ENCODE measurements at places on chromosomes 5 and 9.
A peak's percentile ranks its signal among the peaks of the same experiment; 100 is the strongest.

GRCh38 chr5:131528682-131529081 is 106.3 kb downstream of the RAPGEF6 start:
- no peak for DNase-seq

- DNase-seq: peak; percentile 56
Observed at GRCh38 chr5:180640861-180641565, 8.4 kb downstream of the FLT4 start.

DNA sequence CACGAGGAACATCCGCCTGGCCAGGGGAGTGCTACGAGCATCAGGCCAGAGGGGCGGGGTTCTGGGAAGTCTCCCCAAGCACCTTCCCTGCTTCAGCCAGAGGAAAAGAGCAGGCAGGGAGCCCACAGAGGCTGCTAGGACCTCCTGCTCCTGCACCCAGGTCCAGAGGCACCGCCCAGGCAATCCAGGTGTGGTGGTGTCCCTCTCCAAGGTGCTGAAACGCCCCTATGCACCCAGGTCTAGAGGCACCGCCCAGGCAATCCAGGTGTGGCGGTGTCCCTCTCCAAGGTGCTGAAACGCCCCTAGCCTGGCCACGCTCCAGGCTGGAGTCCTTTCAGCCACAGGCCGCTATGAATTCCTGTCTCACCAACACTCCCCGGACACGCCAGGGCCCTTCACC is 10.7 kb upstream of the UBAC1 start:
- peak; percentile 79 for DNase-seq

DNA sequence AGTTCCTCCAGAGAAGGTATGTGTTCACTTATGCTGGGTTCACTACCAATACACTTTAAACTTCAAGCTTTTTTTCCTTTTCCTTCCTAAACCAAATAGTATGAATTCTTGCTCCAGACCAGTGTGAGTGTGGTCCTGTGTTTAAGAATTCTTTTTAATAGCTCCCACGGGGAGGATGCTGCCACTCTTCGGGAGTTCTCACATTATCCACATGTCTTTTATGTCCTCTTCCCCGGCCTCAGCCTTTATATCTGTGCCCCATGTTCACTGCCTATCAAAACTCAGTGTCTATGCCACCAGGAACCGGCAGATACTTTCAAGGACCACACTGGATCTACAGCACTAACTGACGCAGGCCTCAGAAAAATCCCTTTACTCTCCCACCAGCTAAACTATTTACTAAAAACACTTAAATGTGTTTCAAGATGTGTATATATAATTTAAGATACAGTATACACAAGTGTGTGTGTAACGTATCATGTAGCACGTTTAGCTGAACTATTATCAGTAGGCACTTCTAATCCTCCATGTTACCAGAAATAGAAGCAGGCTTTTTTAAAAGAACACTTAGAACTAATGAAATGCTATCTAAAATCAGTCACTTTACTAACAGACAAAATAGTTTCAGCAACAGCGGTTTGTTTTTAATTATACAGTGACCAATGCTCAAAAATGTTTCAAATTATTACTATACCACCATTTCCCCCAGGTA is 88.0 kb downstream of the PLPP1 start:
- DNase-seq: no peak

DNA sequence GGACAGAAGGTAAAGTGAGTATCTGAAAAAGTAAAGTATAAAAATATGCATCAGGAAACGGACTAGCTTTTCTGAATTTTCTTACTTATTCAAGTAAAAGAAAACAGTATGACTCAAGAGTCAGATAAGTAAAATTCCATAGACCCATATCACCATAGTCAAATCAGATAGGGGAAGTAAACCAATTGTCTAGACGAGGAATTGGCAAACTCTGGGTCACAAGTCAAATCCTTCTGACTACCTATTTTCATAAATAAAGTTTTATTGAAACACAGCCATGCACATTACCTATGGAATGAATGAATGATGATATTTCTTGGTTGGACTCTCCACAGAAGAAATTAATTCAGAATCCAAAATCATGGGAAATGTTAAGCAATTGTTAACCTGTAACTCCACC is 59.1 kb upstream of the TMC1 start:
- no peak for DNase-seq

DNA sequence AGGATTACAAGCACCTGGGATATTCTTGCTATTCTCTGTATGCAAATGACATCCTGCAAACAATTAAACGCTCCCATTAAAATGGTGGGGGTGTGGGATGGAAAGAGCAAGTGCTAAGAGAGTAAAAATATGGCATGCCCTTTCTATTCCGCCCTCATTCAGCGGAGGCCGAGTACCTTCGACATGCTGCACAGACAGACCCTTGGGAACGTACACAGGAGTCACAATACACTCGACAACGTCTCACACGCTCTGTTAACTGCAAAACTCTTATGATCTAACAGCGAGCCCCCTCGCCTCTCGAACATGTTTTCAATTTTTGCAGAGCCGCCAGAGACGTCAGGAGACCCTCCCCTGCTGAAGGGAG is 322.2 kb downstream of the CEMIP2 start:
- DNase-seq: no peak

DNA sequence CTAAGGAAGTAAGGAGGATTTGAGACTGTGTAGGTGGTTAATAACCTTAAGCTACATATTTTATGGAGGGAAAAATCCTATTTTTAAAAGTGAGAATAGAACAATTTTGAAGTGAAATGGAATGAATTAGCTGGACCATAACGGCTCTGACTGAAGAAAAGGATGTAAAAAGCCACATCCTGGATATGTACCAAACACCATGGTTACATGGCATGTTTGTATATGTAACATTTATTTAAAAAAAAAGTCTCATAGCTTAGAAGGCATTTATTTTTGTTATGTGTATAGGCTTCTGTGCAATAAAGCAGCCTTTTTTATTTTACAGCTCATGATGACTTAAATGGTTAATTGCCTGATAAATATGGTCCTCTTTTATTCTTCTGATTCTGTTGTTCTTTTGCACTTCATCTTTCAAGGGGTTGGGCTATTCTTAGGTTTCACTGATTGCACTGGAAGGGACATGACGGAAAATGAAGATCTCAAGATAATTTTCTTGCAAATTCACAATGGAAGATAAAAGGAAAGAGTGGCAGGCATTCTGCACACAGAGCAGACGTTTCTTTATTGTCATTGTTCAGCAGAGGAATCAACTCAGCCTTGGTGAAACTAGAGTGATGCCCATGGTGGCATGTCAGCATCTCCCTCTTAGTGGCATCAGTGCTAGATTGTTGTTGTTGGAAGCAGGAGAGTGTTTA is 63.1 kb downstream of the DOCK8 start:
- DNase-seq: no peak

DNA sequence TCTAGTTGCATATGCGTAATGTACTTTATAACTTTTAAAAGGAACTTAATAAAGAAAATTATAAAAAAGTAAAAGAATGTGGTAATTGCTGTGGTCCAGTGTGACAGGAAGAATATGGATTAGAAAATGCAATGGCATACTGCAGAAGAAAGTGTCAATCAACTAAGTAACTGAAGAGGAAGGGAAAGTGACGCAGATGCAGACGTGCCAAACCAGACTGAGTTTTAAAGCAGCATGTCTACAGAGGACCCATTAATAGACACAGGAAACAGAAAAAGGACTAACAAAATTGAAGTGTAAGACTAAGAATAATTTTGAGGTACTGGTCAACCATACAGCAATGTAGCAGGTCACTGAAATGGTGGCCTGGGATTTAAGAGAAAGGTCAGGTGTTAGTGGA is 73.3 kb downstream of the DPYSL3 start:
- no peak for DNase-seq

DNA sequence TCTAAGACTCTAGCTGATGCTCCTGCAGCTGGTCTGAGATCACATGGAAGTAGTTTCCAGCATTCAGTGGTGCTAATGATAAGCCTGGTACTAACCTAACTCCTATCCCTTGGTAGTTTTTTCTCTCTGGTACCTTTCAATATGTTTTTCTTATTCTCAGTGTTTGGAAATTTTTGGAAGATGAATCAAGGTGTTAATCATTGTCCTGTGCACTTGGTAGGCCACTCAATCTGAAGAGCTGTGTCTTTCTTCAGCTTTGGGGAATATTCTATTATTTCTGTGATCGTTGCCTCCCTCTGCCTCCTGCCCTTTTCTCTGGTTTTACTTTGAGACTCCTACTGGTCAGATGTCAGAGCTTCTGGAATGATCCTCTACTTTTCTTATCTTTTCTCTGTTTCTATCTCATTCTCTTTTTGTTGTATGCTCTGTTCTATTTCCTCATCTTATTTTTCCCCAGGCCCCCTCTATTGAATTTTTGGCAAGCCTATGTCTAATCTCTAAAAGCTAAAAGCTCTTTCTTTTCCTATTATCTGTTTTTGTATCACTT is 136.8 kb downstream of the APBA1 start:
- DNase-seq: no peak

DNA sequence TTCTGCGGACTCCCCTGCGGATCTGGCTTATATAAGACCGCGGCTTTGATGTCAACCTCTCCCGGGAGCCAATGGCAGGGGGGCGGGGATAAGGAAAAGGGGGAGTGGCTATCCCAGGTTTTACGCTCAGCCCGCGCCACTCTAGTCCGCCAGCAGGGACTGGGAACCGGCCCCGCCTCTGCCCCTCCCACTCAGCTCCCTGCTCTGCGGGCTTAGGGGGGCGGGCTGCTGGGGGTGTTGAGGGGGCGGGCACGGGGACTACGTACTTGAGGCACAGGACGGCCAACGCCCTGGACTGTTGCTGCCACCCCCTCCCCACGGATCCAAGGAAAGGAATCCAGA is at the start of gene HAND1:
Gene HAND1, minus strand, starts transcription at position 4 of the 342 bp plus-strand sequence. CDS start 219 bp downstream, outside the sequence.
- DNase-seq: no peak

DNA sequence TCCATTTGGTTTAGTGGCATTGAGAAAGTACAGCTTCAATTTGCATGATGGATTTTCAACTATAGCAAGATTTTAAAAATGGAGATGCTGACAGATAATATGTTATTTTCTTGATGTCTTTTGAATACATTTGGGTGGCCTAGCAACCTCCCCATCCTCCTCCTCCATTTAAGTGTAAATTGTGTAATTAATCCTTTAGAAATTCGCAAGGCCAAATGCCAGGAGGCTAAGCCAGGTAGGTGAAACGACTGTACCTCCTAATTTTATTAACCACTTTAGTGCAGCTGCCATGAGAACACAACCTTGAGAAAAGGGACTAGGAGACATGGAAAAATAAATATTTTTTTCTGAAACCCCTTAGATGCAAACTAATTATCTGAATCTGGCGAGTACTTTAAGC is 248.8 kb downstream of the MRPS30 start:
- DNase-seq: no peak

- DNase-seq: no peak
Observed at GRCh38 chr5:138985683-138986082, 110.5 kb upstream of the LRRTM2 start.

DNA sequence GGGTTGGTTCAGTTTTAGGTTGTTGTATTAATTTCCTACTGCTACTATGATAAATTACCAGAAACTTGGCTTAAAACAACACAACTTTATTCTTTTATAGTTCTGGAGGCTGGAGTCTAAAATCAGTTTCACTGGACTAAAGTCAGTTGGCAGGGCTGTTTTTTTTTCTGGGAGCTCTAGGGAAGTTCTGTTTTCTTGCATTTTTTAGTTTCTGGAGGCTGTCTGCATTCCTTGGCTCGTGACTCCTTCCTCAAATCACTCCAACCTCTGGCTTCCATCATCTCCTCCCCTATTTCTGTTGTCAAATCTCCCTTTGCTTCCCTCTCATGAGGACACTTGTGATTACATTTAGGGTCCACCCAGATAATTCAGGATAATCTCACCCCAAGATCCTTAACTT is 51.3 kb upstream of the SUB1 start:
- DNase-seq: no peak

GRCh38 chr5:150675069-150675468 is 14.0 kb downstream of the MYOZ3 start:
- no peak for DNase-seq

GRCh38 chr5:125485771-125486170 is 739.3 kb upstream of the ZNF608 start:
- no peak for DNase-seq

DNA sequence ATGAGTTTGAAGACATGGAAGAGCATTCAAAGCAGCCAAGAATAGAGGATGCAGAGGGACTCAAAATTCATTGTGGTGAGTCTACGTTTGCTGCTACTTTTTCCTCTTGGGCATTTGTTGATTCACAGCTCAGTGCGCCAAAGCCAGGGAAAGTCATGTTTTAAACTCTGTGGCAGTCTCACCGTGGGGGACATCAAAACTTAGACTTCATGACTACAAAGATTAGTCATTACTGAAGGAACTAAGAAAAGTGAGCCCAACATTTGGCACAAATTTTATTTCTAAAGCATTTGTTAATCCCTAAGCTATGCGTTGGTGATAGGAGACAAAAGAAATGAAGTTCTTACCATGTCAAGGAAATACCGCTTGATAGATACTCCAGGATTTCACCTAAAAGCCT is 73.7 kb upstream of the MTAP start:
- DNase-seq: no peak

- no peak for DNase-seq
Observed at GRCh38 chr5:13830536-13830935, 114.0 kb downstream of the DNAH5 start.

- DNase-seq: no peak
Observed at GRCh38 chr5:111741278-111741677, 15.7 kb downstream of the NREP start.
